ENCODE measurements at places on chromosomes 1 and 21. TPM values are rescaled to one million over a fixed set of nuclear protein-coding genes. Genes with fewer than 3 reads are reported as not detected.

C1orf87 gene
- total RNA-seq, result not detected

AADACL4 gene
- not detected for total RNA-seq

FAM72B gene
- total RNA-seq, result 0.90 TPM

VWA5B1 gene
- not detected for total RNA-seq

KLHL21 gene
- total RNA-seq, result 65.6 TPM

TSPAN2 gene
- total RNA-seq, result not detected

SERPINC1 gene
- total RNA-seq, result not detected

LEFTY2 gene
- 0.08 TPM for total RNA-seq

BMP8B gene
- not detected for total RNA-seq

GREM2 gene
- total RNA-seq, result 18.4 TPM

AGT gene
- total RNA-seq, result 0.45 TPM

LAPTM5 gene
- not detected for total RNA-seq

SSX2IP gene
- 14.6 TPM for total RNA-seq

RSPO1 gene
- total RNA-seq, result 0.35 TPM

NGF gene
- 1.5 TPM for total RNA-seq

LRRC7 gene
- not detected for total RNA-seq
